ENCODE measurements at places on chromosomes 11 and 22. TPM values are rescaled to one million over a fixed set of nuclear protein-coding genes. Genes with fewer than 3 reads are reported as not detected.

Gene SNX32
- total RNA-seq = 0.58 TPM

GRCh38 chr11:107916671-107917241, 11.5 kb upstream of the RAB39A start:
- DNase-seq = no peak

- no peak for DNase-seq
Measured at GRCh38 chr11:130876100-130876499, 40.2 kb downstream of the SNX19 start.

DNA sequence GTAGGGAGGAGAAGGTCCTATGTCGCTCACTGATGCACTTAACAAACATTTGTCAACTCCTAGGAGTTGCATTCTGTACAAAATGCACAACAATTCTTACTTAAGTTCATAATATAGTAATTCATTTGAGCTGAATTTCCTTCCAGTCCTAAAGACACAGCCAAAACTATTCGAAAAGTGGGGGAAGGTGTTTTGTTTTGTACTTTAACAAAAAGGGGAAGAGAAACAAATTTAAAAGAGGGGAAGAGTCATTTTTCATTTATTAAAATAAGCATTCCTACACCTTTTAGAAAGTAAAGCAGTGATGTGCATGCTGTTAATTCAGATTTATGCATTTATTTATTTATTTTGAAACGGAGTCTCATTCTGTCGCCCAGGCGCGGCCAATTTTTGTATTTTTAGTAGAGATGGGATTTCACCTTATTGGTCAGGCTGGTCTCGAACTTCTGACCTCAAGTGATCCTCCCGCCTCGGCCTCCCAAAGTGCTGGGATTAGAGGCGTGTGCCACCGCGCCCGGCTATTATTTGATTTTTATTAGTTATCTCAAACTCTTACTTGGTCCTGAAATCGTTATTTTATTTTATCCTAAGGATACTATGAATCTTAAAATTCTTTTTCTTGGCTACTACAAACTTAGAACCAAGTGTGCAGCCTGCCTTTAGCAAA, 1.1 kb upstream of the FANCF start:
- DNase-seq = no peak

DNA sequence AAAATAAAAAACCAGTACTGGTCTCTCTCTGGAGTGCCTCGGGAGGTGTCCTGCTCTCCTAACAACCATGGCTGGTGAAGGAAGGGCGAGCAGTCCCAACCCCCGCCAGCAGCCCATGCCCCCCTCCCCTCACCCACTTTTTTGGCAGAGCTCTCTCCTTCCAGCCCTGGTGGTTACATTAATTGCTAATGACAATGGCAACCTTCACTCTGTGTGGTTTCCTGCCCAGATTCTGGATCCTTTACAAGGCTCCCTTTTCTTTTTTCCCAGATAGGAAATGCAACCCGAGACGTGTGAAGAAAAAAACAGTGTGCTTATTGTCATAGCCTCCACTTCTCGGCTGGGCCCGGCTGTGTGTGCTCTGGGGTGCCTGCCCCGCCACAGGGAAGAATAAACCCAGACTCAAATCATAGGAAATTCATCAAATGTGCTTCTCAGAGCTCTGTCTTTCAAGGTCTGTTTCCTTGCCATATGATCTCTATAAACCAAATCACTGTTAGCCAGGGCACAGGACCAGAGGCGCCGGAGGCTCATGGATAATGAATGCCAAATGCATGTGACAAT, 513.0 kb downstream of the SOX6 start:
- DNase-seq = no peak

DNA sequence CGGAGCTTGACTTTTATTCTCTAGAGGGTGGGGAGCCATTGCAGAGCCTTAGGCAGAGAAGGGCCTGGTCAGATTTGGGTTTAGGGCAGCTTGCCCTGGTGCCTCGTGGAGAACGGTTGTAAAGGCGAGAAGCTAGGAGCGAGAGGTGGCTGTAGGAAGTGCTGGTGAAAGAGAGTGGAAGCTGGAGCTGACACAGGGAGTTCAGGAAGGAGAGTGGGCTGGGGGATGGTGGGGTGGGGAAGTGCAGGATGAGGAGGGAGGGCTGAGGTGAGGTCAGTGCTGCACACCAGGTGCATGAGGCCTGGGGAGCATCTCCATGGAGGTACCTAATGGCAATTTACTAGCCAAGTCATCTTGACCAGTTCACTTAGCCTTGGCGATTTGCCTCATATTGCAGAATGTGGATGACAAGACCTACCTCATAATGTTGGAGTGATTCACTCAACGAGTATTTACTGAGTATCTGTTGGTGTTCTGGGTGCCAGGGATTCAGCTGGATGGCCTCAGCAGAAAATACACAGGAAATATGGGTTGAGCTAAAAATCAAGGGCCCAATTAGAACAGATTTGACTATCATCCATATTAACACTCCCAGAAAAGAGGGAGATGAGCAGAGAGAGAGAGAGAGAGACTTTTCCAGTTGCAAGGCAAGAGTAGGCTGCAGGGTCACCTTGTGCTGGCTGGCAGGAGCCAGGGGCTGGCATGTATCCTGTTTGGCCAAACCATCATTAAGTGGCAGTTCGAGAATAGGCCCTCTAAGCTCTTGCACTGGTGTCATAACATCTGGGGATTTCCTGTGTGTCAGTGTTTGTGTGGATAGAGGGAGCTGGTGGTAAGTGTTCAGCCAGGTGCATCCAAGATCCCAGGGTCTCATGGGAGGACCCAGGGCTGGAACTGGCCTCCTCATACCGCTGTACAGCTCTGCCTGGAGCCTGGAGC, 44.4 kb upstream of the CLDN5 start:
- no peak for DNase-seq

Gene MISFA
- not detected for total RNA-seq

- DNase-seq = no peak
Measured at GRCh38 chr11:3747704-3748103, 49.6 kb downstream of the NUP98 start.

Gene ANGPTL5
- total RNA-seq = not detected

Gene MRGPRX3
- total RNA-seq = not detected

DNA sequence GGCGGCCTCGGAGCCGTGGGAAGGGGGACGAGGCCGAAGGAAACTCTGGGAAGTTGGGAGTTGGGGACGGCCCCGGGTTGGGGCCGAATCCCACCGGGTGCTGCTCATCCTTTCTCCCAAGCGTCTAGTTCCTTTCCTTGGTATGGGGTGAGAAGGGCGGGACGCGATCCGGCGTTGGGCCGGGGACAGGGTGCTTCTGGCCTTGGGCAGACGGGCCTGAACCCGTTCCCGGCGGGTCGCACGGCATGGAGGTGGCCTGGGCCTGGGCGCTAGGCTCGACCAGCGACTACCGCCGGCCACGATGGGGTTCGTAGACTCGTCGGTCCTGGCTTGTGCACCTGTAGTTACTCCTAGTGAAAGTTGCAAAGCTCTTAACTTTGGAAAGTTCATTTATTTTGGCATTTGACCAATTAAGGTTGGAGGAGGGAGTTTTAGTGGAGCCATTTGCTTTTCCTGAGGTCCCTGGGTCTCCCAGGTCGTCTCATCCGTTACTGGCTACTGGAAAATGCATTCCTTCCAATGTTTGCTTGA, 1.0 kb downstream of the SYT9 start:
- no peak for DNase-seq
